Right cardiac atrium (tissue), 5 donors: ENCODE measurements at places on chromosomes 6 and 20. TPM values are rescaled to one million over a fixed set of nuclear protein-coding genes. Genes with fewer than 3 reads are reported as not detected.
A peak's percentile ranks its signal among the peaks of the same experiment; 100 is the strongest.

DNA sequence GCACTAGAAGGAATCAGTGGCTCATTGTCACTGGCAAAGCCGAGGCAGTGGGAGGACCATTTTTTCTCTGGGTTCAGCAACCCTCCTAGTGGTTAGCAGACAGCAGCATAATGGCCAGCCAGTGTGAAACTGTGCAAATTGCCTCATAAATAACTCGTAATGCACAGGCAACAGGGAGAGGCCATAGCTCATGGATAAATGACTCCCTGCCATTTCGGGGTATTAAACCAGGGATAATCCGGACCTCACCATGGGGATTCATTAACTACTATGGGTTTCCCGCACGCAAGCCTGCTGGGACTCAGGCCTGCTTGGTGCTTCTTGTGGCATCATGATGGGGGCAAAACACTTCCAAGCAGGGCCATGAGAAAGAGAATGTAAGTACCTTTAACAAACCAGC is 158.2 kb upstream of the CHD6 start:
- no peak for DNase-seq

DNA sequence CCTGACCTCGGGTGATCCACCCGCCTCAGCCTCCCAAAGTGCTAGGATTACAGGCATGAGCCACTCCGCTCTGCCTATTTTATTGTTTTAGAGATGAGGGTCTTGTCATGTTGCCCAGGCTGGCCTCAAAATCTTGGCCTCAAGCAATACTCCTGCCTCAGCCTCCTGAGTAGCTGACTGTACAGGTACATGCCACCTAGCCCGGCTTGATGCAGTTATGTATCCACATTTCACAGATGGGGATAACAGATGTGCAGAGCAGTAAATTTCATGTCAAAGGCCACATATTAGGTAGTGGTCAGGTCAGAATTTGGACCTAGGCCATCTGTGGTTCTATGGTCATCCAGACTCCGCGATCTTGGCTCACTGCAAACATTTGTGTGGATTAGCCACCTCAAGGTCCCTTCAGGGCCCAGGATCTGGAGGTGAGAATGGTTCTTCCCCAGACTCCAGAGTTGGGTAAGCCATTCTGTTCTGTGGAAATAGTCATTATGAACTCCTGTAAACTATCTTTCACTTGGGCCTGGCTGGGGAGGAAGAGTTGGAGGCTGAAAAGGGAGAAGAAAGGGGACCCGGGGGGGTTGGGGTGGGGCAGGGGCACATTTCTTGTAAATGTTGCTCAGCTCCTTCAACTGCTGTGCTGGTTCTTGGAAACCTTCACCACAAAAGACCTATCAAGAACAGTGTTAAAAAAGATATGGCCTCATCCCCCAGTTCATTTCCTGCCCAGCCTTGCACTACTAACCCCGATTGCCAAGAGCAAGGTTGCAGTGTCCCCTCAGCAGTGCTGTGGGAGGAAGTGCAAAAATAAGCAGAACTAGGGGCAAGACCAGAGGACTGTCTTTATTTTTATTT is 13.0 kb downstream of the PIM1 start:
- peak; percentile 26 for DNase-seq

DNA sequence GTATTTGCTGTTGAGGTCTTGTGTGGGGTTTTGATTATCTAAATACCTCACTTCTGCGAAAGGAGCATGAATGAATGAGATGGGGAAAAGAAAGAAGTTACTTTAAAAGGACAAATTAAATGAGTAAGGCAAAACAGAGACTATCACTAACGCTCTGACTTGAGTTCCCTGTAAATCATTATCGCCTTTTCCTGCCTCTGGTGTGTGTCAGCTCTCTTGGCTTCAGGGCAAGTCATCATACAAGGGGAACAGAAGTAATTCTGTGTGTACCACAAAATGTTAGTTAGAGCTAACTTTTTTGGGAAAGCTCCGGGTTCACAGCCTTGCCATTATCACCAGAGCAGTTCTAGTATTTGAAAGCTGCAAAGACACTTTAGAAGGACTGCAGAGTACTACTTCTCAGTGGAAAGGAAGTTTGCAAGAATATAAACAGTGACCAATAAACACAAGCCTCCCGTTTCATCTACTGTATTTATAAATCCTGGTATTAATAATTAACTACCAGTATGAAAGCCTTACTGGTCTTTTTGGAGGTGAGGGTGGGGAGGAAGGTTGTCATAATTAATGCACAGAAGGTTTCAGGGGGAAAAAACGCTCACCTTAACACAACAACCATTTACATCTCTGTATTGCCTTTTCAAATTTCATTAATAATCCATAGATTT is 1.2 kb downstream of the DZANK1 start:
- no peak for DNase-seq

DNA sequence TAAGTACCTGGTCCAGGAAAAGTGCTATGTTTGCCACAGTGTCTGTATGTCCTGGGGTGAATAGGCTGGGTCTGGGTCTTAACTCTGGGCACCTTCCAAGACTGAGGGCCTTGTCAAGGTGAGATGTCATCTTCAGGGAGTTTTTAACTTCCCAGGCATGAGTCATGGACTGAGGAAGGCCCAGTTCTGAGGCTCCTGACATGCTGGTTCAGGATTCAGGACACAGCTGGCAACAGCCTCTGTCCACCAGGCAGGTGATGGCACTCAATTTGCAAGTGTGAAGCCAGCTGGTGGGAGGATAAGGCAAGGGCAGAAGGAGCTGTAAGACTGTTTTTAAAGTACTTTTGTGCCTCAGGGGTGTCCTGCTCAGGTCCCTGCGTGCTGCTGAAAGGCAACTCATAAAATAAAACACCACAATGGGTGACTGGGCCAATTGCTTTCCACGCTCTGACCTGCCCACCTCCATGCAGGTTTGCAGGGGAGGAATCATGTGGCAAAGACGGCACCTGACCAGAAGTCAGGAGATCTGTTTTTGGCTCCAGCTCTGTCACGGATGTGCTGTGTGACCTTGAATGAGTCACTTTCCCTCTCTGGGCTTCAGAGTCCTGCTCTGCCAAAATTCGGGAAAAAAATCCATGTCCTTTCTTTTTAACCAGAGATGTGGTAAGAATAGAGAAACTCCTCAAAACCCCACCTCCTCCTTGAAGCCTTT is 4.9 kb upstream of the PACSIN1 start:
- DNase-seq, result no peak

GRCh38 chr6:151247490-151247889 is 7.7 kb downstream of the AKAP12 start:
- no peak for DNase-seq

DNA sequence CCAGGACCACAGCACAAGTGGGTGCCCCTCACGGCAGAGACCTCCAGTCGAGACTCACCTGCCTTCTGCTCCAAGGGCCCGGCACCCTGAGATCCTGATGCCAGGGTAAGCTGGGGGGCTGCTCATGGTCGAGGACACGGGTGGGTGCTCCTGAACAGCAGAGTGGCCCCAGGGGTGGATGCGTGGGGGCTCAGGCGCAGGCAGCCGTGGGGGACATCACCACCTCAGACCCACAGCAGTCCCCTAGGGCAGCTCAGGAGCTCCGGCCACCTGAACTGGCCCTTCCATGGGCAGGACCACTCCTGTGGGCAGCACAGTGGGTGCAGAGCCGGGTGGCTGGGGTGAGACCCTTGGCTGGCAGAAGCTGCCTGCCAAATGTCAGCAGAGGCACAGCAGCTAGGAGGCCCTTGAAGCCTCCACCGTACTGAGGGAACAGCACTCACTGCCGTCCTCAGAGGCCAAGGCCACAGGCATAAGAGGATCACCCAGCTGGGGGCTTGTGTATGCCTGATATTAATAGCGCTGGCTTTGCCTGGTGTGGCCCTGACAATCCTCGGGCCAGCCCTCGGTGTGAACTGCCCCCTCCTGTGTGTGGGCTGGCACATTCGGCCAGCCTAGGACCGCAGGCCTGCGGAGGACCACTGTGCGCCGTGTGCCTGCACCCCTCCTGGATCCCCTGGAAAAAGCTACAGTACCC is 5.4 kb downstream of the UCKL1 start:
- DNase-seq, result no peak

- DNase-seq, result no peak
These were observed 12.1 kb downstream of the MYLK2 start for GRCh38 chr20:31831211-31831610.

DNA sequence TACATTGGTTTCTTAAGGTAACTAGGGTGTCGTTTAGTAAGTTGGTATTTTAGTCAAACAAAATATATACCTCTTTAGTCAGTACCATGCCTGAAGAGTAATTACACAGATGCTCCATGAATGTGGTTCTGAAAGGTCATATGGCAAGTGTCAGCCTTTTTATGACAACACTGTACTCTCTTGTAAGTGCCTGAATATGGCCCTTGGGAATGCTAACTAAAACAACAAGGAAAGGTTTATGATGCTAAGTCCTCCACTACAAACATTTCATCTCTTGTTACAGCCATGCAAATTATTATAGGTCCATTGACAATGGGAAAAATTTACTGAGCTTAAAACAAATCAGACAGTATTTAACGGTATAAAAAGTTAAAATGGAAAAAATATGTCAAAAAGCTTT is 39.0 kb upstream of the SUPT3H start:
- DNase-seq, result no peak

DNA sequence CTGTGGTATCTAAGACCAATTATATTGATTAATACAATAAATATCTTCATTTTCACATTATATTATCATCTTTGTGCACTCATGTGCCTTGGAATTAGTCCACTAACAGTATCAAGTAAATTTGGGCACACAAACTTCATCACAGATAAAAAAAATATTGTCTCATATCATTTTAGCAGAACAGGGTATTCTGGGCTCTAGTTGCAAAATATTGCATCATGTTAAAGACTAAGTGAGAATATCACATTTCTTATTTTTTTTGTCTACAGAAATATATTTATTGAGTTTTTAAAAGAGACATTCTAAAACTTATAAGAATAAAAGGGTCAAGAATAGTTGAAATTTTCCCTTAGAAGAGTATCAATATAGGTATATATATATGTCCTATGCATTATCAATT is 754.1 kb upstream of the MAN1A1 start:
- DNase-seq, result no peak

DNA sequence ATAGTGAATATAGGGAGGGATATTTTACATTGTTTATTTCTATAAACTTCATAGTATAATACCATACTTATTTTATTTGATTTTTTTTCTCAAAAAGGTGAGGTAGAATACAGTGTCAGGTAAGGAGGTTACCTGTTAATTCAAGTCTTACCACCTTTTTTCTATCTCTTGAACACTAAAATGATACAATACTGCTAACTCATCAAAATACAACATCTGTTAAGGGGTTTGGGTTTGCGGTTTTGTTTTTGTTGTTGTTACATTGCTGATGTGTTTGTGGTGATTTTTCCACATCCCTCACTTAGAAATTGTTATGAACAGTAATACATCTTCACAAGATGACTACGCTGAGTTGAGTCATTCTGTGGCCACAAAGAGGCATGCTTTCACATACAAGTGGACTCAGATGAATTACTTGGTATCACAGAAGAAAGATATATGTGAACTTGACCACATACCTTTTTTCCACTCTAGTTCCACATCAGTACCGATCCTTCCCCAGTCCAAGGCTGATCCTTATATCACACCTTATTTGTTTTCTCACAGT is 139.4 kb upstream of the ID4 start:
- DNase-seq, result no peak

The GDAP1L1 gene
- total RNA-seq, result 0.43 TPM

The TINAG gene
- 0.26 TPM for total RNA-seq

The UBE2C gene
- total RNA-seq, result 1.7 TPM

The PPP1R16B gene
- total RNA-seq, result 8.5 TPM

The DDO gene
- total RNA-seq, result 19.7 TPM
